ENCODE measurements at places on chromosomes 12 and 14.
A peak's percentile ranks its signal among the peaks of the same experiment; 100 is the strongest.

GRCh38 chr12:90916516-90916915 is 38.5 kb downstream of the CCER1 start:
- no peak for DNase-seq

DNA sequence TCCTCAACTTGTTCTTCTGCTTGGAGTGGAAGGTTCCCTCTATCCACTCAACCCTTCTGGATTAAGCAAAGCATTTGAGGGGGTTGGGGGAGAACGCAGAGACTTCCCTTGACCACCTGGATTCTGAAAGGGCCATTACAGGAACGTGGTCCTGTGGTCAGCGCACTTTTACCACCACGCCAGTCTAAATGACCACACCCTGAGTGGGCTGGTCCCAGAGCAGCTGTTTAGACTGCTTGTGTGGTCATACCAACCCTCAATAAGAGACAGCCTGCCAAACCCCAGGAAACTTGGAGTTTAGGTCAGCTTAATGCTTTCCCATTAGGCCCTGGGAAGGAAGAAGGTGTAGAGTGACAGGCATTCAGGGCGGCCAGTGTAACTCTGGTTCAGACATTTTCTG is 165.5 kb upstream of the ATP2B1 start:
- DNase-seq = no peak

DNA sequence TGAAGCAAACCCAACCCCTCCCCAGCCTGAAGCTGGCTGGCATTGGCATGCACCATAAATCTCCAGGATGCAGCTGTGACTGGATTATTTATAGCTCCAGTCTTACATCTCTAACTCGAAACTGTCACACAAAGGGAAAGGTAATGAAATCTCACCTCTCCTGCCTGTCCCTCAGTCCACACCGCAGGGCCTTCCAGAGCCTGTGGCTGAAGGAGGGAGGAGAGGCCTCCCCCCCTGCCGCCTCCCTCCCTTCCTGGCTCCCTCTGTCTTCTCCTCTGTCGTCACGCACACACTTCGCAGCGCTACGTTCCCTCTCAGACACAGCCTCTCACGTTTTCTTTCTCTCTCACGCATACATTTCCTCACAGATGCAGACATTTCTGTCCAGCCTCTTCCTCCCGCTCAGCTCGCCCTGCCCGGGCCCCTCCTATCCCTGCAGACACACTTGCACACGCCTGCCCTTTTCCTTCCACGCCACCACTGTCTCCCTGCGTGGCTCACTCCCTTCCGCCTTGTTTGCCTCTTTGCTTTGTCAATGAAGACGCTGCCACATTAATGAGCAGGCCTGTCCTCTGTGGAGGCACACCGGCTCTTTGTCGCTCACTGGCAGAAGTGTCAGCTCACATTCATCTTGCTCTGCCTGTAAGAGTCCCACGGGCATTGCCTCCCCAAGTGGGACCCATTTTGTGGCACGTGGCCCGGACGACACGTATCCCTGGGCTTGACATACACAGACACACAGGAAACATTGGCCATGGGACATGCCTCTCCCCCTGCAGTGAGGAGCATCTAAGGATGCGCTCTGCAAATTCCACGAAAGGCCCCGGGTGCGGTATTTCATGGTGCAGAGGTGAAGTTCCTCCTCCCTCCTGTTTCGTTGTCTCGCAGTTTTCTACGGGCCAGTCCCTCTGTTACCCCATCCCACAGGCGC is 27.9 kb downstream of the IRF2BPL start:
- DNase-seq = peak; percentile 28

- no peak for DNase-seq
These were observed 168.2 kb downstream of the ACSS3 start for GRCh38 chr12:81245907-81246570.

DNA sequence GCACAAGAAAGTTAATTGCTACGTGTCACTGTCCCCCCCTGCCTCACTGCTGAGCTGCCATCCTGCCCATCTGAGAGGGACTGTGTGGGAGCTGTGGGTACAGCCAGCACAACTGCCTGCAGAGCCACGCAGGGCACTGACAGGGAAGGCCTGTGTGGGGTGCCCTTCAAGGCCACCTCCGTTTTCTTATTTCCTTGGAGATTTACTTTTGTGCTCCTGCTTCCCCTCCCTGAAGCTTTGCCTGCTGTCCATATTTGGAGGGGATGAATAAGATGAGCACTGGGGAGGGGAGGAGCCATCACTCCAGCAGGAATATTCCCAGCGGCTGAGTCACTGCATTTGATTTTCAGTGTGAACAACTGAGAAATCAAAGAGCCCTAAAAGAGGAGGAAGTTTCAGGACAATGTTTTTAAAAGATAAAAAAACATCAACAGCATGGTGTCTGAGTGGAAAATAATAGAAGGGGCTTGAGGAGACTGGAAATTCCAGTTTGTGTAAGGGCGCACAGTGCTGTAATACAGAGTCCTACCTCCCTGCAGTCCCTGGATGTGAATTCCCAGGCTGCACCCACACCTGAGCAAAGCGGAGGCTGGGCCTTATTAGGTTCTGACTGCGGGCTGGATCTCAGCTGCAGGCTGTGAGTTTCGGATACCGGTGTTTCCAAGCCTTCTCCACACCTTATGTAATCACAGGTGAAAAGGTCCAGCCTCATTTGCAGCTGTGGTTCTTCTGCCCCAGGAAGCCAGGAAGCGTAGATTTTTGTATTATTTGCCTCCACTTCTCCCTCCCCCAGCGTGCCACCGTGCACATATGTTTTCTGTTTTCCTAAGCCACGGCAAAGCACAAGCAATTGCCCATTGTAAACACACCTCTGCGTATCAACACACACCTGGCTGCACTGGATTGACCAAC is 192.6 kb upstream of the BCL2L14 start:
- DNase-seq = no peak

DNA sequence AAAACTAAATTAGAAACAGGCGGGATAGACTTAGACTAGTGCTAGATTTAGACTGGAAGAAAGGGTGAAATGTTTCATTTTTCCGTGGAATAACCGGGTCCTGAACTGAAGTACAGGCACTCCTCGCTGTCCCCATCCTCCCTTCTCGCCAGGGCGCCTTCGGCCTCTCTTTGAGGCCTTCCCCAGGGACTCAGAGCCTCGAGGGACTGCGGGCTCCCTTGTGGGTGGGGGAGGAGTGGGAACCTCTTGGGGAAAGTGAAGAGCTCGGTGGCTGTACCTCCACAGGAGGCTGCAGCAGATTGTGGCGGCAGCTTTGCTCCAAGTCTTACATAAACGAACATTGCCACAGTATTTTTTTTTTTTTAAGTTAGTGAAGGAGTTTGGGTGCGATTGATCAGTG is 1988.8 kb upstream of the FLRT2 start:
- no peak for DNase-seq

DNA sequence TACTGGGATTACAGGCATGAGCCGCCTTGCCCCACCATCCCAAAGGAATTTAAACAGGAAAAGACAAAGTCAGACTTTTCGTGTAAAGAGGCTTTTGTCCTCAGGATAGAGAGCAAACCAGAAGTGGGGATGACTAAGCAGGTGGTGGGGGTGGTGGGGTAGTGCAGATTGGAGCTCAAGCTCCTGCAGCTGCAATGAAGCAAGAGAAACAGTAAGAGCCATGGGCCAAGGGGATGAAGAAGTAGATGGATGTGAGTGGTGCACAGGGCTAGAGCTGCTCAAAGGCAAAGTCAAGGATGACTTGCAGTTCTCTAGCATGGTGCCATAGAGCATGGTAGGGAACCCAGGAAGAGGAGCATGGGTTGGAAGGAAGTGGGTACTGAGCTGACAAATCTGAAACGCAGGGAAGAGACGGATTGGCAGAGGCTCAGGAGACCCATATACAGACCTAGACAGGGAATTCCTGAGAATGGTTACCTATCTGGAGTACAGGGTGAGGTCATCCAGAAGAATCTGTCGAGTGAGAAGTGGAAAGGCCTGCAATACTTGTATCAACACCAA is 11.4 kb upstream of the RNF34 start:
- peak; percentile 18 for DNase-seq

- DNase-seq = no peak
These were observed 1.9 kb downstream of the RNASE7 start for GRCh38 chr14:21043974-21044618.

GRCh38 chr12:100801320-100801719 is 6.7 kb downstream of the ANO4 start:
- DNase-seq = no peak

All from activated CD4-positive, alpha-beta T cell treated with anti-CD3 and anti-CD28 coated beads for 48 hours (primary cell).